ENCODE measurements at places on chromosomes 3 and 15.

DNA sequence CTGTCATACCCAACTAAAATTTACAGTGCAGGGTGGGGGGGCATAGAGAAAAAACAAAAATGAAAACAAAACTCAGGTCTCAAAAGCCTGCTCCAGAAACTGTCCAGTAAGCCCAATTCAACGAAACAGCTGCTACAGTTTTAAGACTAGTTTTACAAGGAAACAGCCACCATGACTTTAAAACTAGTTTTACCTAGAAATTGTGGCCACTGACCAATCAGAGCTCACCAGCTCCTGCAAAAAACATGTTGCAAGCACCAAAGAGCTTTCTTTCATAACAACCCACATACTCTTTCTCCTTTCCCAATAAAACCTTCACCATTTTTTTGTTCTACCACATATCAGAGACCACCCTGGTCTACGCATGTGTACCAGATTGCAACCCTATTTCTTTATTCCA, 7.3 kb upstream of the CFAP91 start:
- no peak for DNase-seq

DNA sequence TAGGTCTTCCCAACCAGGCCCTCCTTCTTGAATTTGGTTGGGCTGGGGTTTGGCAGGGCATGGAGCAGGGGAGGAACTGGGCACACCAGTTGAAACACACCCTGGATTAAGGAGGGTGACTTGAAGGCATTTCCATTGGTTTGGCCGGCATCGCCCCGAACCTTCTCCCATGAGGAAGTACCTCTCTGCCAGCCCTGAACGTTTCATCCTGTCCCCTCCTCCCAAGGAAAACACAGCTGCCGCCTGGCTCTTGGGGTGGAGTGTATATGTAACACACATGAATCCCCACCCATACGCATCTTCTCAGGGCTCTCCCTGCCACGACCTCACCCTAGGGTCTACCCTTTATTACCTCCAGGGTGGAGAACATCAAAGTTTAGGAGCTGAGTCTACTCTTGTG, 14.6 kb downstream of the UBAP1L start:
- DNase-seq: no peak

- DNase-seq: peak; percentile 94
These were observed 197.2 kb downstream of the VGLL3 start for GRCh38 chr3:86793786-86794185.

- no peak for DNase-seq
These were observed 74.8 kb downstream of the AQP9 start for GRCh38 chr15:58212909-58213526.

GRCh38 chr3:38000965-38001455, 10.4 kb downstream of the VILL start:
- no peak for DNase-seq

- no peak for DNase-seq
These were observed 258.8 kb upstream of the GBE1 start for GRCh38 chr3:82020282-82020681.

DNA sequence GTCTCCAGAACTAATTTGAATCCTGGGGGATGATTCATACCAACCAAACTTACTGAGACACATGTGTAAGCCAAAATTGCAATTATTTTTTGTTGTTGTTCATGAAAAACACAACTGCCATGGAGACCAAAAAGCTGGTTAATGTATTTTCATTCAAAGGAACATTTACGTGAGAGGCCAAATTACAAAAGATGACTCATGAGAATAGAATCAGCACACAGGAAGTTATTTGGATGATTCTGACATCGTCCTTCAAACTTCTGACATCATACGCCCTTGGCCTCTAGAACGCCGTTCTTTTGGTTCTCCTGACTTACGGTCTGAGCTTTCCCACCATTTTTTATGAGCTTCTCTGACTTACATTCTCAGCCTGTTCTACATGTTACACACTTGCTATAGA, 3.0 kb upstream of the ZNF280D start:
- peak; percentile 72 for DNase-seq

GRCh38 chr3:110362751-110363150, 708.9 kb upstream of the NECTIN3 start:
- no peak for DNase-seq

GRCh38 chr3:14879211-14879874, 60.6 kb downstream of the FGD5 start:
- DNase-seq: no peak

- no peak for DNase-seq
These were observed 104.4 kb downstream of the RPL22L1 start for GRCh38 chr3:170765419-170766078.

- DNase-seq: no peak
These were observed 298.4 kb downstream of the GAP43 start for GRCh38 chr3:115921711-115922110.

GRCh38 chr3:15527031-15527459, 5.5 kb upstream of the COLQ start:
- no peak for DNase-seq
